ENCODE measurements at places on chromosomes 1 and 21. TPM values are rescaled to one million over a fixed set of nuclear protein-coding genes. Genes with fewer than 3 reads are reported as not detected.

DMRTA2 gene
- total RNA-seq = 0.10 TPM

PCSK9 gene
- 2.7 TPM for total RNA-seq

RGS7 gene
- 0.02 TPM for total RNA-seq

GPR37L1 gene
- total RNA-seq = 0.10 TPM

PAQR6 gene
- 4.6 TPM for total RNA-seq

PLA2G2C gene
- total RNA-seq = not detected
